ENCODE measurements at places on chromosomes 16 and 17.

DNA sequence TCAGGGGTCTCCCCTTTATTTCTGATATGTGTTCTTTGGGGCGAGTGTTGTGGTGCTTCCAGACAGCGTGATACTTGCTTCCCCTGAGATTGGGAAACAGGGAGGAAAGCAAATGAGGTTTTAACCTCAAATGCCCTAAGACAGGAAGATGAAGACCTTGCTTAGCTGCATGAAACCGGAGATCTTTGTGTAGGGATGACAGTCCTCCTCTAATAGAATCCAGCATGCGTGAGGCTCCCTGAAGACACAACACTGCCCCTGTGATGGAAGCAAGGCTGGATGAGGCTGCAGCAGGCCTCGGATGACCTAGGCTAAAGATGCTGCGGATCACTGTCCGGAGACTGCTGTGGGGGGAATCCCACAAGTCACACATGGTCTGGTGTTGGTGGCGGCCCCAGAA is 491.0 kb downstream of the CDH13 start:
- no peak for DNase-seq

DNA sequence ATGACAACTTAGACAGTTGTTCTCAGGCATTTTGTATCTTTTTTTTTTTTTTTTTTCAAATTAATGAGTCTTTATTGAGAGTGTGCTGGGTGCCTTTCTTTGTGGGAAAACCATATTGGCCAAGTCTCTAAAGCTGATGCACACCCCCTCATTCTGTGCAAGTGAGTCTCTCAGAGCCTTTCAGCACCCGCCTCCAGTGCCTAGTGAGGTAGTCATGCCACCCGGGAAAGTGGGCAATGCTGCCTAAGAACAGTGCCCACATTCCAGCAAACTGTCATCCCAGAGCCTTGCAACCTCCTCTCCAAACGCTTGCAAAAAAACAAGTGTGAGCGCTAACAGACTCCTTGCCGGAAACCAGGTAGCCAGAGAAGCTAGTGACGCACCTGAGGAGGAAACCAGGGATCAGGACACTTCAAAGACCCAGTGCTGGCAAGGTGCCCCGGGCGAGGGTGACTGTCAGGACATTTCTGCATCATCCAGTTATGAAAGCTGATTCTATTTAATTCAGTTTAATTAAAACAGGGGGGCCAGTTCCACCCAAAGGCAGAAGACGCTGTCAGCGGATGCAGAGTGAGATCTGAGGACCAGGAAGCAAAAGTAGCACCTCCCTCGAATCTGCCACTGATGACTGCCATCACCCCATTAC is 34.9 kb downstream of the SMARCE1 start:
- DNase-seq, result peak; percentile 53

DNA sequence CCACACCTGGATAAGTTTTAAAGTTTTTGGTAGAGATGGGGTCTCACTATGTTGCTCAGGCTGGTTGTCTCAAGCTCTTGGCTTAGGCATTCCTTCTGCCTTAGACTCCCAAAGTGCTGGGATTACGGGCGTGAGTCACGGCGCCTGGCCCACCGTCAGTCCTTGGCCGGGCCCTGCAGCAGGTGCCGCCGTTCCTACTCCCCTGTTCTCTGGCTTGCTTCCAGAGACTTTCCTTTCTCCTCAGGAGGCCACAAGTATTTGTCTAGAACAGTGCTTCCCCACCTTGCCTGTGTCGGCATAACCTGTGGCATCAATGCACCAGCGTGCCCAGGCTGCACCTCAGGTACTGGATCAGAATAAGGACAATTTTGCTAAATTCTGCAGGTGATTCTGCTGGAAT is 3.0 kb upstream of the MGAT5B start:
- no peak for DNase-seq

GRCh38 chr16:79795556-79795955 is 195.0 kb upstream of the MAF start:
- DNase-seq, result no peak

DNA sequence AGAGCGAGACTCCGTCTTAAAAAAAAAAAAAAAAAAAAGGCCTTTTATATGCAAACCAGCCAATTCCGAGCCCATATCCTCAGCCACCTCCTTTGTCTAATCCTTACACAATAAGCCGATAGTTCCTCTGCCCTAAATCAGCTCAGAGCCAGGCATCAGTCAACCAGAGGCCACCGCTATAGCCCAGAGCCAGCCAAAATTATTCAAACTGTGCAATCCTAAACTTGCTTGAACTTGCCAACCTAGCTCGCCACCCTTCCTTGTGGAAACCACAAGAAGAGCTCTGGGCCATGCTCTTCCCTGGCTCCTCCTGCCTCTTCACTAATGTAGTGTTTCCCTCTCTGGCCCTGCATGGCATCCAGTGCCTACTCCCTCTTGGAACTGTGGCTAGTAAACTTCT is 17.7 kb downstream of the ITGAL start:
- DNase-seq, result no peak

DNA sequence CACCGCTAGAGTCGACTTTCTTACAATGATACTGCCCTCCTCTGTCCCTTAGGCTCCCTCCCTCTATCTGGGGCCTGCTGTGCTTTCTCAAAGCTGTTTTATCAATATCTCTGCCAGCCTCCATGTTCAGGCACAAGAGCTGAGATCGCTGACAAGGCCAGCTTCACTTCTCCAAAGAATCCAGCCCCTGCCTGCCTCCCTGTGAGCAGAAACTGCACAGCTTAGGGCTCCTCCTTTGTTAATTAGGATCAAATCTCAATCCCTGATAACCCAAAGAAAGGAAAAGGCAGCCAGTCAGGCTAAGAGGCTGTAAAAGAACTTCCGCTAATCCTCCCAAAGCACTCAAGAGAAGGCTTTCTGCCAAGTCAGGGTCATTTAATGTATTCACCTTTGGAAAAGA is 616.0 kb upstream of the CDH11 start:
- DNase-seq, result no peak

GRCh38 chr17:29629839-29630238 is 7.1 kb upstream of the CORO6 start:
- no peak for DNase-seq

GRCh38 chr17:72145962-72146361 is 25.1 kb downstream of the SOX9 start:
- DNase-seq, result no peak

DNA sequence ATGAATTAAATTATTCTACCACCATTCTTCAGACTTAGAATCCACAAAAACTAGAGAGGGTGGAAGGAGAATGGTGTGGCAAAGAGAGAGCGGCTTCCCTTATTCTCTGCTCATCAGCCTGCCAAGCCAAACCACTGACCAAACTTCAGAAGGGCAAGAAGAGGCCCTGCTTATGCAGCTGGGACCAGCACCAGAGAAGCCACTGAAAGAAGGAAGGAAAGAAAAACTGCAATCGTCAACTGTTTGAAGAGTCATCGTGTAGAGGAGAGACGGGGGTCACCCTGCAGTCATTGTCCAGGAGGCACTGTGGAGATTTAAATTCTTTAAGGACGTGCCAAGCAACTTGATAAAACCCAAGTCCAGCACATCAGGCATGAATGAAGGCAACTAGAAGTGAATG is 15.6 kb downstream of the PMP22 start:
- no peak for DNase-seq

DNA sequence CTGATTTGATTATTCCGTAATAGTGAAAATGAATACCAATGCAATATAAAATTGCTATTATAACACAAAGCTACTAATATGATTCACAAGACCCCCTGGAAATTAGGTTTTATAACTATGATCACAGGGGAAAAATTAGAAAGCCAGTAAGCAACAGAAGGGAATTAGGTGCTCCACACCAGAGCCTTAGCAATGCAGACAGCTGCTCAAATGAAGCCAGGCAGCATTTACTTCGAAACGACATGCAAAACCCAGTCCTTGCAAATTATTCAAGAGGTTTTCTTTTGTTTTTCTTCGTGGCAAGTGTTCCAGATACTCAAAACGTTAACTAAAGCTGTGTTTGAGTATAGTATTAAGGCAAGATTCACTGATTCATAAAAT is 47.9 kb downstream of the TOX3 start:
- DNase-seq, result no peak

DNA sequence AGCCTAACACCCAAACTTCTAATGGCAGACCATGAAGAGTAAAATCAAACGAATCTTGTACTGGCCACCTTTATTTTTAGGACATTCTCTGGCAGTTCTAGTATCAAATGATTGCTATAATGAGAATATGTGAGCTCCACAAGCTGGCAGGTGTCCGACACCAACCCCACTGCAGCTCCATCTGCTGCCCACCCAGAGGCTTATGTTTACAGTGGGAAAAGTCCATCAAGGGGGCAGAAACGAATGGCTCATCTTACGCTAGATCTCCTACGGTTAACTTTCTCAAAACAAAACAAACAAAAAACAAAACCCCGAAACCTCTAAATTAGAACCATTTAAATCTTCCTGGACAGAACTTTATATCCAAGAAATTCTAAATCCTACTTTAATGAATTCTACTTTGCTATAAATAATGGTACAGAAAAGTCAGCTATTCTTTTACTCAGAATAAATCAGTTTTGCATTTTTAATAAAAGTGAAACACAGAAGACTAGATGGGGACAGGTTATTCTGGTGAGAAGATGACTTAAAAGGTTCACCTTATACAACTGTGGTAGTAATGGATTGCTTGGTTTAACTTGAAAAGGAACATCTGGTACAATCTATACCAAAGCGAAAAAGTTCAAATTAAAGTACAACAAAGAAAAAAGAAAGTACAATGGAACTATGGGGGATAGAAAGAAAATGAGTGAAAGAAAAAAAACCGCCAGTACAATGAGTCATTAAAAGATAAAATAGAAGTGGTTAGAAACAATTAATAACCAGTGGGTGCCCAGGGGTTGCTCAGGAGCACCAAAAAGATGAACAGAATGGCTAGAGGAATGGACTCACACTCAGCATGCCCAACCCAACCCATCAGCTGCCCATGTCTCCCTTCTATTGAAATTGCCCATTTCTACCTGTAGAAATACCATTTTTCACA is 40.2 kb downstream of the GRB2 start:
- peak; percentile 17 for DNase-seq

DNA sequence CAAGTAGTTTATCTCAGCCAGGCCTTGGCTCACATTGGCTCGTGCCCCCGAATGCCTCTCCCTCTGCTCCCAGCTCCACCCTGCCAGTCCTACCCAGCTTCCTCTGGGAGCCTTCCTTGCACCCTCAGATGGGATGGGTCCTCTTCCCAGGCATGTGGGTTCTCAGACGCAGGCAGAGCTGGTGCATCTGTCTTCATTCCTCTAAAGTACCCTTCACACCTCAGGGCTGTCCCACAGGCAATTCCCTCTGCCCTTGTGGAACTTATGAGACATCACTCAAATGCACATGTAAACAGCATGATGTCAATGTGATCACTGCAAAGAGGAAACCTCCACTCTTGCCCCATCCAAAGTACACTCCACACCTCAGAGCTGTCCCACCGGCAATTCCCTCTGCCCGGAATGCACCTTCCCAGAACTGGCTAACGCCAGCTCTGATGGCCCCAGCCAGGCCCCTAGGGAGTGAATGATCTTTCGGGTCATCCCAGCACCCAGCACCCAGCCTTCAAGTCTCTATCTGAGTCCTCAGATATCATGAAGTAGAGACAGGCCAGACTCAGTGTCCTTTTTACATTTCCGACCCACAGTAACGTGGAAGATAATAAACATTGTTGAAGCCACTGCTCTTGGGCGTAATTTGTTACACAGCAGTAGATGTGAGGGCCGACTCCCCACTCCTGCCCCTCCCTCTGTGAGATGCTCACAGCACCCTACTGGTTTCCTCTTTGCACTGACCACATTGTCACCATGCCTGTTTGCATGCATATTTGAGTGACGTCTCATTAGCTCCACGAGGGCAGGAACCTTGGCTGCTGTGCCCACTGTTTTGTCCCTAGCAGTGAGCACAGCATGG is 85.4 kb downstream of the N4BP1 start:
- DNase-seq, result no peak
